ENCODE measurements at places on chromosomes 16 and 17.

DNA sequence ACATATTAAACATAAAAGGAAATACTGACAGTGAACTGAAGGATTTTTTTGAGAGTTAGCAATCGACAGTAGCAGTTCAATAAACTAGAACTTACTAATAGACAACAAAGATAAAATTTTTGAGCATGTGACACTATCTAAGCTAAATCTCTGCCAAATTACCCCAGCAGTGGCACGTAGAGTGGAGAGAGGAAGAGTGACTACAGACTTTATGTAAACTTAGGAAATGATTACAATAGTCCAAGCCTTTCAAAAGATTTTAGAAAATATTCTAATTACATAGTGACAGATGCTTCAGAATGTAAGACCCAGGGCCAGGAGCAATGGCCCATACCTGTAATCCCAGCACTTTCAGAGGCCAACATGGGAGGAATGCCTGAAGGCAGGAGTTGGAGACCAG lies 52.4 kb downstream of the CFDP1 start:
- no peak for DNase-seq

DNA sequence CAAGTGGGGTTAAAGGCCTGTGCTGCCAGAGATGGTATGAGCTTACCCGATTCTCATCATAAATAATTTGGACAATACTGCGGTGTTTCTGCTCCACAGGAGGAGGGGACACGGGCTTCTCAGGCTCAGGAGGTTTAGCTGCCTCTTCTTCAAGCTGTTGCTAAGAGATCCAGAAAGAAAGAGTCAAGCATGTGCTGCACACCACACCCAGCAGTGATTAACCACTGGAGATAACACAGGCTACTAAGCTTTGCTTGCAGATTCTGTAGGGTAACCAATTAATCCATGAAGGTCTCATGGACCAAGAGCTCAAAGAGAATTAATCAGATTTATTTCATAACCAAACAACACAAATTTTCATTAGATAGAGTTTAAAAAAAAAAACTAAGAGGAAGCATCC lies 56.6 kb downstream of the NCOR1 start:
- no peak for DNase-seq

DNA sequence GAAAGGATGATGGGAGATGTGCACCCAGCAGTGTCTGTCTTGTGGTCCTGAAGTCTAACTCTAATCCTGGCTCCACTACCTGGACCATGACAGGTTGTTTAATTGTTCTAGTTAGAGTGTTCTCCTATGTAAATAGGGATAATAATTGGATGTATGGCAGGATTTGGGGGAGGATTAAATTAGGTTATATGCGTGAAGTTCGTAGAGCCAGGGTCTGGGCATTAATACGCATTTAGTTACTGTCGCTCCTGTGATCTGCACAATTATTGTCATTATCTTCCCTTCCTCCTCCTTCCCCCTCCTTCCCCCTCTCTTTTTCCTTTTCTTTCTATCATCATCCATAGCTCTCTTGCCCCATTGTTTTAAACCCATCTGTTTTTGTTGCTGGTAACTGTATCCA lies 210.3 kb downstream of the WWOX start:
- DNase-seq = no peak

GRCh38 chr17:38745545-38745944 lies 2.6 kb downstream of the PCGF2 start:
- no peak for DNase-seq

GRCh38 chr16:20049831-20050230 lies 23.9 kb downstream of the GPR139 start:
- no peak for DNase-seq

DNA sequence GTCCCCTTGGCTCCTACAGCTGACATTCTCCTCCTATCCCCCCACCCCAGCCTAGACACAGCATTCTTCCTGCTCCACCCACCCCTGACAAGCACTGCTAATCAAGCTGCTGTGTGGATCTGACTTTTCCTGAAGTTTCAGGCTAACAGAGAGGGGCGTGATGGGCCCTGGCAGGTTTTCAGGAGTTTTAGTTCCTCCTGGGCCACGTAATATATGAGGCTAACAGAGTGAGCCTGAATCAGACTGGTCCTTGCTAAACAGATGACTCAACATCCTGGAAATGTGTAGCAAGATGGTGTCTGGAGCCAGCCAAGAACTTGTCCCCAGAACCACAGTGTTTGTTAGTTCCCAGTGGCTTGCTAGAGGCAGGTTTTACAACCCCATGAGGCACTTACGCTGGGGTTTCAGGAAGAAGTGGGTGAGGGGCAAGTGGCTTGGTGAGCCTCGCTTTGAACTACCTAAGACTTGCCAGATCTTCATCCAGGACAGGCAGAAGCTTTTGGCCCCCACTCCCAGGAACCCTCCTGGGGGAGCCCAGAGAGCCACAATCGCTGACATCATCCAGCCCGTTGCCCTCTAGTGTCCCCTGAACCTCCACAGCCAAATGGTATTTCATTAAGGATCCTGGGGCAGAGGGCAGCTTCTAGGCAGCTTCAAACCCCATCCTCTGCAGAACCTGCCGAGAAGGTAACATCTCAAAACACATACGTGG lies 15.9 kb downstream of the TMEM92 start:
- no peak for DNase-seq

GRCh38 chr17:72121164-72122009 lies 567 bp downstream of the SOX9 start:
- DNase-seq = no peak

DNA sequence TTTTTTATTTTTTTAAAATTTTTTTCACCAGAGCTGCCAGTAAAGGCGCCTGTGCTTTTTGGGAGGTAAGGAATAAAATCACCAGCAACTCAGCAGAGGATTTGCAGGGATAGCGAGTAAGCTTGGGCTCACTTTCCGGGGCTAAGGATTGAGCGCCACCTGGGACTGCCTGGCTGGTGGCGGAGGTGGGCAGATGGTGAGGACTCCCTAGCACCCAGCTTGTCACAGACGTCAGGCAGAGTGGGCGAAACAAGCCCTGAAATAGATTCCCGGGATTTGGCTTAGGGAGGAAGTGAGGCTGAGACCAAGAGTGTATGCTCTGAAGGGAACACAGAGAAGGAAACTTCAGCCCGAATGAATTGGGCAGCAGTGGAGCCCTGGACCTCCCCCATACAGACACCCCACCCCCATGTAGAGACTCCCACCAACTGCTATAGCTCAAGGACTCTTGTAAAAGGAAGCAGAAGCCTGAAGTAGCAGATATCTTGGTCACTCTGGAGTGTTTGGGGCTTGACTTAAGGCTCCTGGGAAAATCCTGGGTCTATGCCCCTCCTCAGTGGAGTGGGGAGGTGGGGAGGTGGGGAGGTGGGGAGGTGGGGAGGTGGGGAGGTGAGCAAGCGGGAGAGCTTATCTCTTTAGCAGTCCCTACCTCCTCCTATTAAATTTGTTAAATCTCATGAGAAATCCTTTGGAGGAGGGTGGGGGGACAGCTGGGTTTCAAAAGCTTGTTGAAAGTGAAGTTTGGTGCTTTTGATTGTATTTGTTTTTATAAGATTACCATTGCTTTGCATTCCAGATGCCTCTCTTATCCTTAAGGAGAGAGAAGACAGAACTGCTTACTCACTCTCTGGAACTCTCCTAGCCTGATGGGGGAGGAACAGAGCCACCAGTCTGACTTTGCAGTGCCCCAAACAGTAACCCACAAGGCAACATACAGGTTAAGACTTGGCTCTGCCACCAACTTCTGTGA lies 8.2 kb downstream of the ARL4D start:
- no peak for DNase-seq
